ENCODE measurements at places on chromosomes 16 and 17.

DNA sequence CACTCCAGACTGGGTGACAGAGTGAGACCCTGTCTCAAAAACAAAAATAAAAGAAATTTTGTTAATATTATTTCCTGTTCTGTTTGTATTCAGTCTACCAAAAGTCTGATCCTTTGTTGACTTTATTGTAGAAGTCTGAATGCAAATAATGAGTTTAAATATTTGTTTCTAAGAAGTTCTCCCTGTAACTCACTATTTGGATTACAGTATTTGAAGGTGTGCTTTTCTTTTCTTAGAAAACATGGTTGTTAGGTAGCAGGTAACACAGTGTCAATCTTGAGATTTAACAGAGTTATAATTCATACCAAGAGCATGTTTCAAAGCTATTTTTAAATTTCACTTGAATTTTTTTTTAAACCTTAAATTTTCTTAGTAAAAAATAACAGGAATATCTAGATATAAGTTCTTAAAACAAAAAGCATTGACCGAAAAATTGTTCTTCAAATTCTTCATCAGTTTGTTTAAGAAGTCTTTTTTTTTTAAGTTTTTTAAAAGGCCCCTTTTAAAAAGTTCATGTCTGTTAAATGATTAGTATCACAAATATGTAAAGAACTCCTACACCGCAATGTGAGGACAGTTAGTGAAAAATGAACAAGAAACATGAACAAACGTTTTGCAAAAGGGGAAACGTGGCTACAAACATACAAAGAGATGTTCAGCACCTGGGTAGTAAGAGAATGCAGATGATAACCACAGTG is 35.0 kb downstream of the GAN start:
- DNase-seq = no peak

- DNase-seq = no peak
Observed at GRCh38 chr16:81473558-81473957, 28.9 kb downstream of the CMIP start.

GRCh38 chr17:58529275-58529674 is 14.8 kb upstream of the MTMR4 start:
- no peak for DNase-seq

DNA sequence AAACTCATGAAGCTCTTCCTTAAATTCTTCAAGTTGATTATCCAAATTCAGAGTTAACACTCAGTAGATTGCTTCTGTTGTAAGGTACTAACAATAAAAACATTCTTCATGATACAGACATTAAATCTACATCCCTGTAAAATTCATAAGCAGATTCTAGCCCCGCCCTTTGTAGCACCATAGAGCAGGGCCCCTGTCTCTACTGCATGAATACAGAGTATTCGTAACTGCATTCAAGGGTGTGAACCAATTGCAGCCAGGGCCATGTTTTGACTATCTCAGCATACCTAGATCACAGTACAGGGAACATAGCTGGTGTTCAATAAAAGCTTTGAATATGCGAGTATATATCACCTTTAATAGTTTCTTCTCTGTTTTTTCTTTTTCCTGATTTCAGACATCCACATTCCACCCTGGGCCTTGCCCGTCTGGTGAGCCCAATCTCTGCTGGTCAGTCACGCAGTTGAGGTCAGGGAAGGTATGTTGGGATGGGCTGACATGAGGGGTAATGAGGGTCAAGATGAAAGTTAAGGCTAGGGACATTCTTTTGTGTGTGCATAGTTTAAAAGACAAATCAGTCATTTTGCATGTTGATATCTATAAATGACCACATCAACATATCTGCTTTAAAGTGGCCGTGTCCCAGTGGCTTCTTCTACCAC is 33.0 kb downstream of the KCNJ16 start:
- DNase-seq = no peak

- no peak for DNase-seq
Observed at GRCh38 chr16:28025631-28026030, 37.9 kb downstream of the GSG1L start.

DNA sequence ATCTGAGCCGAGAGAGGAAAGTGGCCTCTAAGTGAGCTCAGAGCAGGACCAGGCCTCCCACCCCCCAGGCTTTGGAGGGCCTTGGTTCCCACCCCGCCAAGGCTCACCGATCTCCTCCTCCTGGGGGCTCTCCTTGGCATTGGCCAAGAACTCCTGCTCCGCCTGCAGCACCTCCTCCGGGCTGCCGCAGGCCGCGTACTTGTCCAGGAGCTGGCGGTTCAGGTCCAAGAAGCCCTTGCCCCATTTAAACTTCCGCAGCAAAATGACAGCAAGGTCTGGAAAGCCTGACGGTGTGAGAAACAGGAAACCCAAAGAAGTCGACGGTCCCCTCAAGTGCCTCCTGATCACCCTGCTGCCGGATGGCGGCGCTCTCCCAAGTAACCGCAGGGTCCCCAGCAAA is 1.7 kb downstream of the TSR3 start:
- no peak for DNase-seq

DNA sequence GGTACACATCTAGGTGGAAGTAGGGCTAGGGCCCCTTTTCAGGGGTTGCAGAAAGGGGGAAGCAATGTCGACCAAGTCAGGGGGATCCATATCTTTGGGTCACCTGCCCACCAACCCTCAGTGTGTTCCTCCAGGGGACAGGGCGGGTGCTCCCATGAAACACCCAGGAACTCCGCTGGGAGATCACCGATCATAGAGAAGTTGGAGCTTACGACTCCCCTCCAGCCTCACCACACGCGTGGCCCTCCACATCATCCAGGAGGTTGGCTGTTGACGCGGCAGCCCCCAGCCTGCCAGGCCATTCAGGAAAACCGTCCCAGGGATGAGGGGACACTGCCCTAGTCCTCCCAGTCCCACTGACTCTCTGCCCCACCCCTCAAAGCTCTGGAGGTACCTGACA is 17.3 kb upstream of the MRPS23 start:
- no peak for DNase-seq

DNA sequence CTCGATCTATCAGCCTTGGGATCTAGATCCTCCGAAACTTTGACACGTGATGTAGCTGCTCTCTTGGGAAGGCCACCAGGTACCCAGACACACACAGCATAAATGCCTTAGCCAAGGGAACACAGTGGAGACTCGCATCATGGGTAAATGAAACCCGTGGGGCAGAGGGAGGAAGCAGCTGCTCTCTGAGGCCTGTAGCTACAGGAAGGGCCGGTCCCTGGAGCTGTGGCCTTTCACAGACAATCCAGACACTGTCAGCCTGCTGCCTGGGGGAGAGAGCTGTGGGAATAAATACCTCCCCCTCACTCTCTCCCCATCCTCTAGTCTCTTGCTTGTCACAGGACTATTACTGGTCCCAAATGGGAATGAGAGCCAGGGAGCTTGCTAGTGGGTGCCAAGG is 351.2 kb downstream of the UTP18 start:
- DNase-seq = no peak

DNA sequence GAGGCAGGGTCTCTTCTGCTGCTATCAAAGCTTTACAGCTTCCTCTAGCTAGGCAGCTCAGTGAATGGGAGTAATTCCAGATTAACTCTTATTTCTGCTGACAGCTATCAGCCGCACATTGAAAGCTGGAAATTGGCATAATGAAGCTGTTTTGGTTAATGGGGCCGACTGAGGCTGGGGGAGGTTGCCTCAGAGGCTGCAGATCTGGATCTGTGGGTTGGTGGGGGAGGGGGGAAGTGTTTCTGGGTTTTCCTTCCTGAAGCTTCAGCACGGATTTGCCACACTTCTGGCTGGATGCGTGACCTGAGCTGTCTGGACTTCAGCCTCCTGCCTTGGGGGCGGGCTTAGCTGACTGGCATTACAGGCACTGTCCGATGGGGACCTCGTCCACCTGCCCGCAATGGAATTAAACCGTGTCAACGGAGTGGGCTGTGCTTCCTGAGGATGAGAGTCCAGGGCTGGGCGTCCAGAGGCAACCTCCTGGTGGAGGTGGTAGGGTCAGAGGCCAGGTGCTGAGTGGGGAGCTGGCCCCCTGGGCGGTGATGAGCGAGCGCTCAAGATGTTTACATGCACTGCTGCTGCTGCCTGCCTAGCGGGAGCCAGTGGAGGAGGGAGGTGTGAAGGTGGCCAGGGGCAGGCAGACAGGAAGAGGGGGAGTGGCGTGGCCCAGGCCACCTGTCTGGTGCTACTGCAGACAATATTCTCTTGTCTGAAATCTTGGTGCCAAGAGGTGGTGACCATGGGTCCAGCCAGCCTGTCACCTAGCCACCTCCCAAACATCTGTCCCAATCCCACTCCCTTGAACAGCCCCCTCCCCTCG is 6.7 kb upstream of the ABCC3 start:
- DNase-seq = no peak

DNA sequence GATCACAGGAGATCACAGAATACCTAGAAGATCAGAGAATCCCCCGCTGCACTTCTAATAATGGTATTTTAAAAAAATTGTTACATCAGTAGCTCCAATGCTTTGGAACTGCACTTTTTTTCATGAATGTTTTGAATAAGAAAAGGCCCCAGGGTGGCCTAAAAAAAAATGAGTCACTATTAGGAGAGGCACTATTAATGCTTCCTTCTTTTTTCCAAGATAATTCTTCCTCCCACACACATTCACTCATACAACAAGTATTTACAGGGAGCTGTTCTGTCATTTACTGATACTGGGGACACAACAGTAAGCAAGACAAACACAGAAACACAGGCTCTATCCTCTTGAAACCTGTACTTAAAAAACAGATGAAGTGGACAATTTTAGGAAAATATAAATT is 675 bp upstream of the PDZD9 start:
- peak; percentile 11 for DNase-seq

- peak; percentile 54 for DNase-seq
Observed at GRCh38 chr16:68936736-68937631, 93.7 kb downstream of the TANGO6 start.

GRCh38 chr17:17359271-17359670 is 56.1 kb downstream of the NT5M start:
- DNase-seq = no peak

DNA sequence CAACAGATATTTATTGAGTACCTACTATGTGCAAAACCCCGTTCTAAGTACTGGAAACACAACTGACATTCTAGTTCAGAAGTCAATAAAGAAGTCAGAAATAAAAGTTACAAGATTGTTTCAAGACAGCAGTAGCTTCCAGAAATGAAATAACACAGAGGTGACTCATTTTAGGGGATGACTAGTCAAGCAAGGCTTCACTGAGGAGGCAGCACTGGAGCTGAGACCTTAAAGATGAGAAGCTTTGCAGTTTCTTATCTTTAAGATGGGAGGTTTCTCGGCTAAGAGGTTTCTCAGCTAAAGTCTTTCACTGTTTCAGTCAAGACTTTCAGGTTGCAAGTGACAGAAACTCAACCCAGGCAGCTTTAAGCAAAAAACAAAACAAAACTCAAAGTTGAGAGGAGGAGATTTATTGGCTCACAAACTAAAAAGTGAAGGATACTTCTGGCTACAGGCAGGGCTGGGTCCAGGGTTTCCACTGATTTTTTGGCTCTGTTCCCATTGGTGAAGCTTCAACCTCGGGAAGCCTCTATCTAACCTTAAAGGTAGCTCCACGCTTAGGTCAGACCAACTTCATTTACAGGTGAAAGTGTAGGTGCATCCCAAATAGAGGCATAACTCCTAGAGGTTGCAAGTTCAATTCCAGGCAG is 7.4 kb upstream of the MMP2 start:
- DNase-seq = peak; percentile 86

DNA sequence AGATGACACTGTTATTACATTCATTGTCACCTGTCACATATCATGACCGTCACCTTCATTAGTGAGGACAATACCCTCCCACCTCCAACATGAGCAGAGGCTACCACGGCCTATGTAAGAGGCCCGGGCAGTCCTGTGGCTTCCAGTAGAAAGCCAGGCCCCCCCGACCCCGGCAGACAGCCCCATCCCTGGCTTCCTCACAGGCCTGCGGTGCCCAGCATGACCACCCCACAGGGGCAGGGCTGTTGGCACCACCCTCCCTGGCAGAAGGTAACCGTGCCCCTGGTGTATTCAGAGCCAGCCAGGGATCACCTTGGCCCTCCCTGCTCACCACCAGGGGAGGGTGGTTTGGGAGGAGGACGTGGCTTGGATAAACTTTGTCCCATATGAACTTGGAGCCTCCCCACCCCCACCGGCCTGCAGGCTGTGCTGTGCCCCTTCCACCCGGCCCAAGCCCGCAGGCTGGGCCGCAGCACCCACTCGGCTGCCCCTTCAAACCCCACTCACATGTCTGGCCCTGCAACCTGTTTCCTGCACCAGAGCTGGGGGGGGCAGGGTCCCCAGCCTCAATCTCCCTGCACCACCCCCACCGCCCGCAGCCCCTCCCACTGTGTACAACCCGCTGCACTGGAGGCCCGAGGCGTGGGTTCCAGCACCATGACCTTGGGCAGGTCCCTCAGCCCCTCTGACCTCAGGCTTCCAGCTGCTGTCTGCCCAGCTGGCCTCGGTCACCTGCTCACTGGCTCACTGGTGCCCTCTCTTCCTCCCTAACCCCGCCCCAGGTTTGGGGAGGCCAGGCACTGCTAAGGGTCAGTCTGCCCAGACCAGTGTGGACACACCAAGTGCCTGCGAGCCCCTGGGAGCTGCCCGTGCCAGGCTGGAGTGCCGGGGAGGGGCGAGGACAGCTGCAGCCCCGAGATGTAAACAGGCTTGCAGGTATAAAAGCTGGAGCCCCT is 12.4 kb upstream of the AATK start:
- DNase-seq = no peak

- DNase-seq = no peak
Observed at GRCh38 chr17:29914819-29915537, 15.1 kb downstream of the SSH2 start.

DNA sequence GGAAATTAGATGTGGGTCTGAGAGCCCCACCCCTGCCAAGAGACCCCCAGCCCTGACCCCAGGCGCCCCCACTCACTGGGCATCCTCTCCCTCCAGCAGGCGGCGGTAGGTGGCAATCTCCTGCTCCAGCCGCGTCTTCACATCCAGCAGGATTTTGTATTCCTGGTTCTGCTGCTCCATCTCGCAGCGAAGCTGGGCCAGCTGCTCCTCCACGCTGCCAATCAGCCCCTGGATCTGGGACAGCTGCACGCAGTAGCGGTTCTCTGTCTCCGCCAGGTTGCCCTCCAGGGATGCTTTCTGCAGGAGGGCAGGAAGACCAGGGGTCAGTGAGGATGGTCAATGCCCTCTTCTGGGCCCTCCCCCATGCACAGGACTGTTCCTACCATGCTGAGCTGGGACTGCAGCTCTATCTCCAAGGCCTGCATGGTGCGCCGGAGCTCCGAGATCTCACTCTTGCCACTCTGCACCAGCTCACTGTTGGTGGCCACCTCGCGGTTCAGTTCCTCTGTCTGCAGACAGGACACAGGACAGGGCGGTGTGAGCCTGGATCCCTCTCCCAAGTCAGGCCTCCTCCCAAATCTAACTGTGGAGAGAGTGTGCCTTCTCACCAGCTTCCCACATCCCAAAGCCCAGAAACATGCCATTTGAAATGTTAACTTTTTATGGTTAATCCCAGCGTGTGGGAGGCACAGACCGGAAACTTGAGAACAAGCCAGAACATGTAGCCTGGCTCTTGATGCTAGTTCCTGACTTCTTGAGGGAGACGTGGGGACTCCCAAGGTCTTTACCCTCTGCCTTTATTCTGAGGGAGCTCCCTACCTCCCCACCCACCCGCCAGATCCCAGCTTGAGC is 3.6 kb downstream of the KRT17 start:
- peak; percentile 8 for DNase-seq

DNA sequence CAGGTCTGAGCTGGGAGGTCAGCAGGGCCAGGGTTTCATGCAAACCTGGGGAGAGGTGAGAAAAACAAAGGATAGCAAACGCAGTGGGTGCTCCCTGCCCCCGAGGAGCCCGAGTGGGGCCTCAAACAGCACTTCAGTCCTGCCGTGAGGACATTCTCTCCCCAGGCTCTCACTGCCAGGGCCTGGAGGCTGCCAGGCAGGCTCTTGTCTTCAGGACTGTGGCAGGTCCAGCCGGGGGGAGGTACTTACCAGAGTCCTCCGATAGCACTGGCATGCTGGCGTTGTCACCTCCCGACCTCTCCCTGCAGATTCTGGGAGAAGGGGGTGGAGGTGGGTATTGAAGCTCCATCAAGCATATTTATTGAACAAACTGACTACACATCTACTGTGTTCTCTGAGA is 1.3 kb downstream of the MPP3 start:
- DNase-seq = no peak

Measured in adipocyte (in vitro differentiated cells).